Left renal cortex interstitium (tissue), 4 donors: ENCODE measurements at places on chromosomes 7 and 10.

DNA sequence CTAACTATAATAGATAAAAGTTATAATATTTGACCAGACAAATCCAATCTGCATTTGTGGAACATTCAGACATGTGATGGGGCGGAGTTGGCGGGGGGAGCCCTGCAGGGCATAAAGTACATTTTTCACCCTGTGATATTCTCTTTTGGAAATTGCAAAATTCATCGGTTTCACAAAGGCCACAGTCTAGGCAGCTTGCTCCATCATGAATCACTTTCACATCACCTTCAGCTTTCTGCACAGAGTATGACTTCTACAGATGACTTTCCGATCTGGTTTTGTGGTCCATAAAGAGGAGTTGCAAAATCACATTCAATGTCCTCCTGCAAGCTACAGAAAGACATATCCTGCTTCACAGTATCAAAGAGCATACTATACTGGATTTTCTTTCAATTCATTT is 51.4 kb upstream of the APBB1IP start:
- no peak for DNase-seq

DNA sequence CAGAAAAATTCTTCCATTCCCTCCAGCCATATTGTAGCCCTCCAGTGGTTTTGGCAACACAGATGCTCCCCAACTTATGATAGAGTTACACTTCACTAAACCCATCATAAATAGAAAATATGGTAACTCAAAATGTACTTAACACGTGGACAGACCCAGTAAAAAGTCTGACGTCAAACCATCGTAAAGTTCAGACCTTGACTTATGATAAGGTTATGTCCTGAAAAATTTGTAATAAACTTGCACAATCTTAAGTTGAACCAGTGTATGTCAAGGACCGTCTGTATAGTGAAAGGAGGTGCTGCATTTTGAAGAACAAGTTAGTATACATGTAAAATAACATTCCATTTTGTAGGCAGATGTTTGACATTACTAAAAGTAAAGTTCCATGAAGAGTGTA is 142.8 kb downstream of the NSUN6 start:
- no peak for DNase-seq

- DNase-seq = no peak
Measured at GRCh38 chr7:144834641-144835144, 1.2 kb downstream of the TPK1 start.

DNA sequence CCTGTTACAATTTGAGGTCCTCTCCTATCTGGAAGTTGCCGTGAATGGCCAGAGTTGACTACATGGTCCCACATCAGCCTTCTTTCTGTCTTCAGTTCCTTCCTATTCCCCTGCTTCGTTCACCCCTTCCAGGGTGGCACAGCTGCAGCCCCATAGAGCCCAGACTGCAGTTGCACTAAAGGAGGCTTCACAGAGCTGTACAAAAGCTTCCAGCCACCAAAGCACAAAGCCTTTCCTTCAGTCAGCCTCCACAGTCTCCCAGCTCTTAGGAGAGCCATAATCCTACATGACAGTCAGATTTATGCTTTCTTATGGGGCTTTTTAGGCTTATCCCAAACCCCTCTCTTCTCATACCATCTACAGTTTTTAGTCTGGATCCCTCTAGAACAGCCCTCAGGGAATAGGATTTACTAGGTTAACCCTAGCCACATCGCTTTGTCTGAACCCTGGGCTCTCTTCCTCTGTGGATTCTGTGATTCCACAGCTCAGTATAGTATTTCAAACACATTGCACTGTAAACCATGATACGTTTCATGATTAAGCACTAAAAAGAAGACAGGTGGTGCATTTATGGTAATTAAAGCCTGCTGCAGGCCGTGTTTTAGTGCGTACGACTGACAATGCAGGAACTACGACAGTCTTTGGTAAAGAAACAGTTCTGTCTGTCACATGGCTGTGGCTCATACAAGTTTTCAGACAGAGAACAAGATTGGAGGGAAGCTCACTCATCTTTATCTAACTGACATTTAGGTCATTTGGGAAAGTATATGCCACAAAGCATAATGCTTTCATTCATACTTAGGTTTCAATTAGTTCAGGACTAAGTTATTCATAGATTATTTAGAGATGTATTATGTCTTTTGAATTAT is 208.3 kb upstream of the KMT2E start:
- DNase-seq = no peak

GRCh38 chr7:79199266-79199665 is 254.2 kb downstream of the MAGI2 start:
- DNase-seq = no peak

DNA sequence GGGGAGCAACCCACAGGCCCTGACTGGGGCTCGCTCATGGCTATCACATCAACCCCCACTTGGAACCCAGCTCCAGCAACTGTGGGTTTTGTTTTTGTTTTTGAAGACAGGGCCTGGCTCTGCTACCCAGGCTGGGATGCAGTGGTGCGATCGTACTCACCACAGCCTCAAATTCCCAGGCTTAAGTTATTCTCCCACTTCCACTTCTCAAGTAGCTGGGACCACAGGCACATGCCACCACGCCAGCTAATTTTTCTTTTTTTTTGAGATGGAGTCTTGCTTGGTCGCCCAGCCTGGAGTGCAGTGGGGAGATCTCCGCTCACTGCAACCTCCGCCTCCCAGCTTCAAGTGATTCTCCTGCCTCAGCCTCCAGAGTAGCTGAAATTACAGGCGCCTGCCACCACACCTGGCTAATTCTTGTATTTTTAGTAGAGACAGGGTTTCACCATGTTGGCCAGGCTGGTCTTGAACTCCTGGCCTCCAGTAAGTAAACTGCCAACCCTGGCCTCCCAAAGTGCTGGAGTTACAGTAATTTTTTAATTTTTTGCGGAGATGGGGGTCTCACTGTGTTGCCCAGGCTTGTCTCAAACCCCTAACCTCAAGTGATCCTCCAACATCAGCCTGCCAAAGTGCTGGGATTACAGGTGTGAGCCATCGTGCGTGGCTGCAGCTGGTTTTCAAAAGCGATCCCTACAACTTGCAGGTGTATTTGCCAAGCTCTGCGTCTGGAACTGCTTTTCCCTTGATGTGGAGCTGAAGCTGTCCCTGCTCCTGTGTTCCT is 228.7 kb downstream of the SKIDA1 start:
- DNase-seq = no peak

DNA sequence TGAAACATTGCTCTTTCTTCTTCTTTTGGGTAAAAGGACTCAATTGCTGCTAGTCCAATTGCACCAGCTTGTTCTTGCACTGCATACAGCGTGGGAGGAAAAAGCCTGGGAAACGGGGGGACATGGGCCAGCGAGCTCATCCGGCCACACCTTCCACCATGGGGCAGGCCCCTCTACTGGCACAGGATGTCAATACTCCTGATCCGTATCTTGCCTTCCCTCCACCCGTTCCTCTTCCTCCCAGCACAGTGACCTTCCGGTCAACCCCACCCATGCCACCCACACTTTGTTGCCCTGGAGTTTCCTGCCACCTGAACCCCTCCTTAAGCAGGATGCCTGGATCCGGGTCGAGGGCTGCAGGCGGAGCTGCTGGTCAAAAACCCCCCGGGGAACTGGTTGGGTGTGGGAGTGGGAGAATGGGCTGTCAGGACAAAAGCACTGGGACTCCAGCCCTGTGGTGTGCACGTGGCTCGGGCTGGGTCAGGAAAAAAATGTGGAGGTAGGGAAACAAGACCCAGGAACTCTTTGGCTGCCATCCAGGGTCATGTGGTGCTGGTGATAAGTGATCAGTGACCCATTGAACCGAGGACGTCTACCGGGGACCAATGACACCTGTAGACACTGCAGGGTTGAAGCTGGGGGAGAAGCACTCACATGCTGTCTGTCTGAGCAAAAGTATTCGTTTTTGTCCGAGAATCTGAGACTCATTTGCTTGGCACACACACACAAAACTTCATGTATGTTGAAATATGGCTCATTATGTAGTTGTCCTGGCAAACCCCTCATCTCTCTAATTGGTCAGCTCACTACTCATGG is 8.1 kb downstream of the IL2RA start:
- no peak for DNase-seq

DNA sequence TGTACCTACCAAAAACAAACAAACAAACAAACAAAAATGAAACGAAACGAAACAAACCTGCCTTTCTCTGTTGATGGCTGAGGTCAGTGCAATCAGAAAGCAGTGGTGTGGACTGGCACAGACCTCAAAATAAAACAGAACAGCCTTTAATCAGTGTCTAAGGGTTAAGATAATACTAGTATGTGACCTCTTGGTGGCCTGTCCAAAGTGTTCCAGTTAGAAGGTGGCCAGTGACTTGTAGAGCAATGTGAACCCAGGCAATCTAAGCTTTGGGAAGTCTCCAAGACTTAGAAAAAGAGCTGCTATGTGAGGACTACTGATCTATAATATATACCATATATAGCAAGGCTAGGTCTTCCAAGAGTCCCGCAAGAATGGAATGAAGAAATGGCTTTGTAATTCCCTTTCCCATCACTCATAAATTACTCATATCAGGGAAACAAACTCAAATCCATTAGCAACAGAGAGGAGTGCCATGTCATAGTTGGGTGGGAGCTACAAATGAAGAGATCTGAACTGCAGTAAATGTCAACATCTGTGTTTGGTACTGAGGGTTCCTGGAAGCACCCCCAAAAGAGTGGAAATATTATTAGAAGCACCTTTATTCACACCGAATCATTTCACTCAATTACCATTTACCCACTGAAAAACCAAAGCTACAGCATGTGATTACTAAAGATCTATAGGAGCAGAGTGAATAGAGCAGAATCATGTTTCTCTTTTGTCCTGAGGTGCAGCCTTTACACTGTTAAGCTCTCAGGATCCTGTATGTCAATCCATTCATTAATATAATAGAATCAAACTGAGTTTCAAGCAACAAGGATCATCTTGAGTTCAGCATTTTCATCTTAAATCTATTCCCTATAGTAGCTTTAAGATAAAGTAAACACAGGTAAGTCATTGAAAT is 28.0 kb downstream of the ABLIM1 start:
- DNase-seq = no peak

GRCh38 chr7:158247758-158248487 is 339.7 kb downstream of the PTPRN2 start:
- DNase-seq = no peak

- DNase-seq = no peak
Measured at GRCh38 chr10:31581741-31582323, 262.8 kb downstream of the ZEB1 start.

DNA sequence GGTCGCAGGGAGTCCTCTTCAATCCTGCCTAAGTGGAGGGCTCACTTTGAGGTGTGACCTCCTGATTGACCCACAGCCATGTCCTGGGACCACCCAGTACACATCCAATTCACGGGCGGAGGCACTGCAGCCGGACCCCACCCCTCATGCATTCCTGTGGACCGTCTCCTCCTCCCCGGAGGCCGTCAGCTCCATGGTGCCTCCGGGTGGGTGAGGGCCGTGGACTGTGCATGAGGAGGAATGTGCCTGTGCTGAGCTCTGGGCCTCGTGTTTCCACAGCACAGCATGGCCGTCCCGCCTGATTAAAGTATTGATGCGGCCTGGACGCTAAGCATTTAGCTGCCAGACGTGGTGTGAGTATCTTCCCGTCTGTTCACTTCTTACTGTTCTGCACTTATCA is 52.8 kb downstream of the CFAP46 start:
- no peak for DNase-seq

DNA sequence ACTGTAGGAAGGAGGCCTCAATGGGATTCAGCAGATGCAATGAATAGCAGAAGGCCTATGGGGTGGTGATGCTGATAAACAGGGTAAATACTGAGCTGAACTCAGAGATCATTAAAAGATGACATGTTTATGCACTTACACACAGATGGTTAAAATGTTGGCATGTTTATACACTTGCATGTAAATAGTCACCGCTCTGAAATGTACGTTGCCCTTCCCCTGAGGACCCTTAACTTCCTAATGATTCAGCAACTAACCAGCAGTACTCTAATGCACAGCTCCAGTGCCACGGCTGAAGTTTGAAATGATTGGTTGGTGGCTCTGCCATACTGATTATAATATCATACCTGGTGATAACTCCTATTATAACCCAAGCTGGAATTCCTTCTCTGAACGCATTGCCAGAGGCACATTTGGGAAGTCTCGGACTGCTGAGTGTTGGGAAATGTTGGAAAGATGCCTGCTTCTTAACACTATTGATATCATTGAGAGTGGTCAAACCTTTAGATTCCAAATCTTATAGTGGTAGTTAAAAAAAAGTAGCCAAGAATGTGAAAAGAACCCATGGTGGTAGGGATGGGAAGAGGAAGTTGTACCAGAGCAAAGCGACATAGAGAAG is 3.7 kb upstream of the CAV1 start:
- no peak for DNase-seq

GRCh38 chr10:116098411-116099022 is 174.5 kb downstream of the GFRA1 start:
- DNase-seq = peak; percentile 57

DNA sequence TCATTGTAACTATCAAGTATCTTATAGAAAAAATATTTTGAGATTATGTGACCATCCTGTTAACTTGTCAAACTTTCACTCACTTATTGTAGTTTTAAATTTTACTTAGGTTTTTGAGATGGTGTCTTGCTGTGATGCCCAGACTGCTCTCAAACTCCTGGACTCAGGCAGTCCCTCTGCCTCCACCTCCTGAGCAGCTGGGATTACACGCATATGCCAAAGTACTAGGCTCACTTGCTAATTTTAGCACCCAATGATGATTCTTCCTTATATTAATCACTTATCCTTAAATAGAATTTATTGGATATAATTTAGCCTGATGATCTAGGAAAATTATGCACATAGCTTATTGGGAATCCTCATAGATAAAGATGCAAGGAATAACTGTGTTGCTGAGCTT is 104.9 kb downstream of the BTRC start:
- DNase-seq = no peak

GRCh38 chr10:126479280-126479895 is 91.1 kb upstream of the ADAM12 start:
- DNase-seq = no peak

DNA sequence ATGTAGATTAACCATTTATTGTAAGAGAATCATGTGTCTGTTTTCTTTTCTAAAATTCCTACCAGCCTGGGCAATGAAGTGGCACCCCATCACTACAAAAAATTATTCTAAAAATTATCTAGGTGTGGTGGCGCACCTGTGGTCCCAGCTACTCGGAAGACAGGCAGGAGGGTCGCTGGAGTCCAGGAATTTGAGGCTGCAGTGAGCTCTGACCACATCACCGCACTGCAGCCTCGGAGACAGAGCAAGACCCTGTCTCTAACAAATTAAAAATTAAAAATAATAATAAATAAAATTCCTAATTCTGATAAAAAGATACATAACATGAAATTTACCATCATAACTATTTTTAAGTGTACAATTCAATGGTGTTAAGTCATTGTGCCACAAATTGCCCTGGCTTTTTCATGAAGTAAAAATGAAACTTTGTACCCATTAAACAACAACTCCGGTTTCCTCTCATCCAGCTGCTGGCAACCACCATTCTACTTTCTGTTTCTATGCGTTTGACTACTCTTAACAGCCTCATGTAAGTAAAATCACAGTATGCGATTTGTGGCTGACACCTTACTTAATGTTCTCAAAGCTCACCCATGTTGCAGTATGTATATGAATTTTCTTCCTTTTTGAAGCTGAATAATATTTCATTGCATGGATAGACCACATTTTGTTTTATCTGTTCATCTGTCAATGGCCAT is 20.6 kb upstream of the USP6NL start:
- no peak for DNase-seq

GRCh38 chr10:114925587-114926586 is 12.1 kb upstream of the TRUB1 start:
- DNase-seq = no peak
